Stimulated activated CD4-positive, alpha-beta T cell treated with anti-CD3 and anti-CD28 coated beads, TNF-alpha, amount 100 ng/mL, for 4 hours (primary cell): ENCODE measurements at places on chromosomes 2 and 18.

- DNase-seq, result no peak
Observed at GRCh38 chr2:144642856-144643255, 122.9 kb upstream of the ZEB2 start.

GRCh38 chr2:187271825-187272224 lies 176.2 kb downstream of the CALCRL start:
- DNase-seq, result no peak

DNA sequence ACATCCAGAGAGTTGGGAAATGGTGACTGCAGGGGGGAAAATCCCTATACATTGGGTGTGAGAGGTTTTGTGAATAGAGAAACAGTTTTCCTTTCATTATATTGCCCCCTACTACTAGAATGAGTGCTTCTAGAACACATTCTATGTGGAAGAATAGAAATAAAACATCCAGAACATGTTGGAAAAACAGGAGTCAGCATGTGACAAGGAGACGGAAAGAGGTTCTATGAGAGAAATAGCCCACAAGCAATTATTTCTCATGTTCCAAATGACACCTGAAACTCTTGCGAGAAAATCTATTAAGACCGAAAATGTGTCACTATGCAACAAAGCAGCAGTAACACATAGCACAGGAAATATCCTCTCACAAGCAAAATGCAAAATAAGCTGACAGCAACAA lies 202.7 kb upstream of the SPOPL start:
- DNase-seq, result no peak

DNA sequence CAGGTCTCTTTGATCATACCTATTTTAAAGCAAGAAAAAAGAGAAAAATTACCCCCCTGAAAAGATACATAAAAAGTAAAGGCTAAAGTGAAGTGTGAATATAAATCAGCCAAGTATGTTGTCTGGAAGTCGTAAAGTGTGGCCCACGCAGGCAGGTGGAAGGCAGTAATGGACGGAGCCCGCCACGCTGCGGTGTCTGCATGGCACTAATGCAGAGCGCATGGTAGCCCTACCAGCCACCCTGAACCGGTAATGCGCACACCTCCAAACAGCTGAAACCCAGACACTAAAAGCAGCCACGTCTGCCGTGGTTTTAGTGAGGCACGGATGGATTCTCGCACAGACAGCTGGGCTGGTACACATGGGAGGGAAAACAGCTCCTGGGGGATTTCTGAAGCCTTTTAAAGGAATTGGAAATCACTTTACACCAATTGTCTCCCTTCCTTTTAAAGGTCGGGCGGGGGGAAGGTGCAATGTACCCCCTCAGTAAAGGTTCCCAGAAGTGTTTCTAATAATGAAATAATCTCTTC lies 615.2 kb downstream of the CNTNAP5 start:
- no peak for DNase-seq

DNA sequence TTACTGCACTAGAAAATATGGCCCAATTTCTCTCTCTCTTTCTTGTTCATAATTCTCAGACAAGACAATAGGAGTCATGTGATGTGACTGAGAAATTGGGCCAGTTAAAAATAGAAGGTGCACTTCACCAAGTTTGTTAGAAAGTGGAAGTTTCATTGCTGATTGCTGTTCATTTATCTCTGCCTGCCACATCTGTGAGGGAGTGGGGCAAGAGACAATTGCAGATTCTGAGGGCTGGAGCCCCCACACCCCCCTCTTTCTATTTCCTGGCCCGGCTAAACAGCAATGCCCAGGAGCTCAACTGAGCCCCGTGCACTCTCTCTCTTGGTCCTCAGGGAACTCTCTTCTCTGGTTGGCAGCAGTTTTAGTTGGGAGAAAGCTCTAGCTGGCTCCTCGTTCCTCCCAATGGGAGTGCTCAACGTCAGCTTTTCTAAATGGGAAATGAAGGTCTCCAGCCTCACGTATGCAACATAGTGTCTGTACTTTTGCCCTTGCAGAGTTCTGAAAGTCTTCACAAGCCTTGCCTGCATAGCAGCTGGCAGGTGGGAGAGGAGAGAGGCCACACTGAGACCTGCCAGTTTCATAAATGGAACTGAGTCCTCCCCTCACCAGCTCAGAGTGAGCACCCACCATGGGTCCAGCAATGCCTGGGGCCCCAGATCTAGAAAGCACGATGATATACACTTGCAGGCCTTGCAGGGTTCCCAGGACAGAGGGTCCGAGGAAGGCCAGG lies 115.7 kb downstream of the MYCN start:
- no peak for DNase-seq

DNA sequence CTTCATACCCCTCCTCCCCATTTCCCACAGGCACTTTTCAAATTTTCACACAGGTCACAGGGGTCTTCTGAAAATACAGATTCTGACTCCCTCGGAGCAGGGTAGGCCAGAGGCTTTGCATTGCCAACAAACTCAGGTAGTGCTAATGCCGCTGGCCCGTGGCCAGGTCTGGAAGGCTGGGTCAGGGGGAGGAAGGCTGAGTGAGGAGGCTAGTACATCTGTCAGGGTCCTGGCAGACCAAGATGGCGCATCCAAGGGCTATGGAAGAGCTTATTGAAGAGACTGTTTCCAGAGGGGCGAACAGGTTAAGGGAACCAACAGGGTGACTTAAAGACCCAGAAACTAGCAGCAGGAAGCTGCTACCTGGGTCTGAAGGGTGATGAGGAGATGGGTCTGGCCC lies 336.7 kb upstream of the ID2 start:
- no peak for DNase-seq

GRCh38 chr2:106165029-106165428 lies 29.1 kb downstream of the UXS1 start:
- no peak for DNase-seq

DNA sequence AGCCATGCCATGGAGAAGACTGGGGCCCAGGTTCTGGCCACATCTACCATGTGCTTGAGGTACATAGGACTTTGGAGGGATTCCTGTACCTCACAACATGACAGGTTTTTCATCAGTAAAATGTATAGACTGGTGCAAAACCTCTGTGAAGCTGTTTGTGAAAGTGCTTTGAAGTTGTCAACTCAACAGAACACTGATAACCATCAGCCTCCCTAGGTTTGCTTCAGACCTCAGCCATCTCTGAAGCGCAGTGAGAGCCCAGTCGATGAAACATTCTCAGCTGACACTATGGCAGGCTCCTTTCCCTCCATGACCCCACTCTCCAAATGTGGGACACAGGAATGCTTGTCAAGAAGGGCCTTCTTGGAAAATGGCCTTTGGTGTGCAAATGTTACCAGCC lies 38.6 kb downstream of the STK25 start:
- DNase-seq, result no peak

DNA sequence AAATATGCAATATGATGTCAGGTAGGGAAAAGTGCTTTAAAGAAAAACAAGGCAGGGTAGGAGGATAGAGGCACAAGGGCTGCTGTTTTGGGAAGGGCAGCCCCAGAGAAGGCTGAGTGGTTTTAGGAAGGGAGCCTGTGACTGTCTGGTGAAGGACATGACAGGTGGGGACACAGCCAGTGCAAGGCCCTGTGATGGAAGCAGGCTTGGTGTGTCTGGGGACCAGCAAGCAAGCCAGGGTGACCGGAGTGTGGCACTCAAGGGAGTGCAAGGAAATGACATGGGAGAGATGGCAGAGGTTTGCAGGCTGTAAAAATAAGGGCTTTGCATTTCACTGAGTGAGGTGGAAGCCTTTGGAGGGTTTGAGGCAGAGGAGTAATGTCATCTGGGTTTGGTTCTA lies 62.0 kb downstream of the LTBP1 start:
- no peak for DNase-seq
